Left lung (tissue), 14 donors: ENCODE measurements at places on chromosomes 12 and 14. TPM values are rescaled to one million over a fixed set of nuclear protein-coding genes. Genes with fewer than 3 reads are reported as not detected.

DNA sequence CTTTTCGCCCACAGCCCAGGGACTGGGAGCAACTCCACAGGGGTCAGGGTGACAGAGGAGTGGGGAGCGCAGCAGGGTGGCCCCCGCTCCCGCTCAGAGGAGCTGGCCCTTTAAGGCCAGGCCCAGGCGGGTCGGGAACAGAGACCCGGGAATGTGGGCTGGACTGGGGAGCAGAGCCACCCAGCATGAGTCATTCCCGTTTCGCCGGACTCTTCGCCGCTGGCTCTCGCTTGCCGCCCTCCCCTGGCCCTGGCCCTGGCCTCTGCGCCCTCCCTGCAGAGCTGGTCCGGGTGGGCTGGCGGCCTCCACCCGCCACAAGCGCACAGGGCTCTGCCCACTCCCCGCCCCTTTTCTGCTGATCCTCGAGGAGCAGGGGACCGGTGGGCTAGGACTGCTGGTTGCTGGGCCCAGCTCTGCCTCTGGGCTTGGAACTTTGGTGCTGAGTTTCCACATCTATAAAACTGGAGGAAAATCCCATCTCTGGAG, 92.8 kb downstream of the NINJ2 start:
- peak; percentile 19 for DNase-seq

- no peak for DNase-seq
These were observed 35.4 kb upstream of the AACS start for GRCh38 chr12:125029761-125030358.

DNA sequence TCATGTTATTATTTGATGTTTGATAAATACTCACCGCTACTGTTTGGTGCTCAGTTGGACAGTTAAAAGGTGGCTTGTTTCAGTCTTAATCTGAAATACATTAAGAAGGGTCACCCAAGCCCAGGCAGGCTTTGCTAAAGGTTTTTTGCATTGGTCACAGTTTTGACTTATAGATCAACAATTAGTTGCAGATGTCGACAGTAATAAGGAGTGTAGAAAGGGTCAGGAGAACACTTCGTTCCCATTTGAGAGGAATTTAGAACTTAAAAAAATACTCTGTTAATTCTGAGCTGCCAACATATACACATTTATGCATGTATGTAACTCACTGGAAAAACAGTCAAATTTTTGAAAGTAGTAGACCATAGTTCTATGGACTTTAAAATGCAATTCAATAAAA, 130.3 kb downstream of the TMEM30B start:
- no peak for DNase-seq

DNA sequence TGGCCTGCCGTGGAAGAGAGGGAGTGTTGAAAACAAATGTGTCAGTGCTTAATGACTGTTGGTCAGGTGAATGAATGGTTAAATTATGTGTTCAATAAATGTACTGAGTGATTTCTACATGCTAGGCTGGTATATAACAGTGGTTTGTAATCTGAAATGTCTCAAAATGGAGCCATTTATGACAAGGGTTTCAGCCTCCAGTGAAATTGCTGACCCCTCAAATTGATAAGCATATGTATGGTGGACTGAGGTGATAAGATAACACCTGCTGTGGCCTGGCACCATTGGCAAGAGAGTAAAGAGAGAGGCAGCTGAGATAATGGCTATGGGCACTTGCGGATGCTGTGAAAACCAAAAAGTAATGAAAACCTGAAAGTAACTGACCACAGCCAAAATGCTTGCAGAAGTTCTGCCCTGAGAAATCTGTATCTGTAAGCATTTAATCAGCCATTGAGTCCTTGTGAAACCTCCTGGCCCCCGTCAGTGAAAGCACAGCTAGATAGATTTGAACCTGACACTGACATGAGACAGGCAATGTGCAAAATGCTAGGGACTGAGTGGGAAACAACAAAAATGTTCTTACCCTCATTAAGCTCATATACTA, 1.4 kb upstream of the BCAT1 start:
- no peak for DNase-seq

DNA sequence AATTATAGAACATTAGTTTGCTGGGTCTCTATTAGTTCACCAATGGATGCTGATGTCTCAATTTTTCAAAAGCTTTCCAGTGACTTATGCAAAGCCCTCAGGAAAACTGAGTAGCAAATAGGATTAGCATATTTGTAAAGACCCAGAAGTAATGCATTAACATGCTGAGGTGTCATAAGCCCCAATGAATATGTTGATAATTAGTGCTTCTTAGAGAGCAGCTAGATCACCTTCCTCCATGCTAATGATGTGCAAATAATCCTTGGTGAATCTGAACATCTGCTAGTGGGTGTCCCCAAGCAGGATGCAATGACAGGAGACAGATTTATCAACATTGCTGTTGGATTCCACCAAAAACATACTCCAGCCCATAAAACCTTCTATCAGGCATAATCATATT, 19.0 kb downstream of the IFNG start:
- no peak for DNase-seq

GRCh38 chr14:61923348-61923747, 161.1 kb downstream of the SNAPC1 start:
- DNase-seq, result peak; percentile 44

DNA sequence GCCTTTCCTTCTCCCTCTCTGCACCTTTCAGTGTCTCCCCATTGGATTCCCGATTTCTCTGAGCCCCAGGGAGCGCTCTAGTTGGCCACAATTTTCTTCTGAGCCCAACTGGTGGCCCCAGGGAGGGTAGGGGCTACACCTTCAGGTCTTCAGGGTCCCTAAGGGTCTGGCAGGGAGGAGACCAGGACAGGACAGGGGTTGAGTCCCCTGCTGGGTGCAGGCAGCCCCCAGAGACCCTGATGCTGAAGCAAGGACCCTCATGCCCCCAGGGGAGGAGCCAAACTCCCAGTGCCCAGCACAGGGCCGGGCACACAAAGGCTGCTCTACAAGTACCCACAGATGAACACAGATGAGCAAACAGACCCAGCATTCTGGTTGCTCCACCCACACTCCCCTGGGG, 12.7 kb downstream of the FOXN4 start:
- DNase-seq, result no peak

DNA sequence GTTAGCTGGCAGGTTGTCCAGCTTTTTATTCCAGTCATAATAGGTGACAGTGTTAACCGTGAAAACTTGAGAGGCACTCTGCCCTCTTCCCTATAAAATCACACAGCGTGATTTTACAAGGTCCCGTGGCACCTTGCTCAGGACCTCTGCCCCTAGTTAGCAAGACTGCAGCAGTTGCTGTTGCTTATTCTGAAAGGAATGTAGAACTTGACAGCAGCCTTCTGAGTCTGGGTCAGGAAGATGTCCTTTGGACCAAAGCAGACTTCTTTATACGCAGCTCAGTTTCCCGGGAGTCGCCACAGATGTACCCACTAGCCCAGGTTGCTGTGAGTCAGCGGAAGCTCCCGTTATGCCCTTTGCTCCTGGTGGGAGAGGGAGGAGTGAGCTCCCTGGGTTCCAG, 13.2 kb downstream of the PRKAB1 start:
- no peak for DNase-seq

- no peak for DNase-seq
These were observed 236.7 kb downstream of the BCL11B start for GRCh38 chr14:99035268-99035667.

DNA sequence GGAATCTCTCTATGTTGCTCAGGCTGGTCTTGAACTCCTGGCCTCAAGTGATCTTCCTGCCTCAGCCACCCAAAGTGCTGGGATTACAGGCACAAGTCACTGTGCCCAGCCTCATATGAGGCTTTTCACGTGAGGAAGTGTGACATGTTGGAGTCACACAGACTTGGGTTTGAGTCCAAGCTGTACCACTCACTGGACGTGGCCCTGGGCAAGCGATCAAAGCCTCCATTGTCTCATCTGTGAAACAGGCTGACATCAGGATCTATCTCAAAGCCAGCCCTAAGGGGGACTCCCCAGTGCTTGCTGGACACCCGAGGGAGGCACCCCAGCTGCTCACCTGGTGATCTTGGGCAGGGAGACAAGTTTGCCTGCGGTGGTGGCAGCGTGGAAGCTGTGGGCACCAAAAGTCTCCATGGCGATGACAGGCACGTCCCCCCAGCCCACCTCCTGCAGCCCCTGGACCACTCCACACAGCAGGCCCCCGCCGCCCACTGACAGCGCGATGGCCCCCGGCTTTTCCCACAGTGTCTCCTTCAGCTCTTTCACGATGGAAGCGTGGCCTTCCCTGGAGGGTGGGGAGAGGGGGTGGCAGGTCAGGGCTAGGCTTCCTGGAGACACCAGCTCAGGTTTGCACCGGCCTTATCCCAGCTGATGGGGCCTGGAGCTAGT, 6.7 kb downstream of the SDS start:
- DNase-seq, result no peak

- DNase-seq, result no peak
These were observed 11.3 kb downstream of the CS start for GRCh38 chr12:56288705-56289387.

DNA sequence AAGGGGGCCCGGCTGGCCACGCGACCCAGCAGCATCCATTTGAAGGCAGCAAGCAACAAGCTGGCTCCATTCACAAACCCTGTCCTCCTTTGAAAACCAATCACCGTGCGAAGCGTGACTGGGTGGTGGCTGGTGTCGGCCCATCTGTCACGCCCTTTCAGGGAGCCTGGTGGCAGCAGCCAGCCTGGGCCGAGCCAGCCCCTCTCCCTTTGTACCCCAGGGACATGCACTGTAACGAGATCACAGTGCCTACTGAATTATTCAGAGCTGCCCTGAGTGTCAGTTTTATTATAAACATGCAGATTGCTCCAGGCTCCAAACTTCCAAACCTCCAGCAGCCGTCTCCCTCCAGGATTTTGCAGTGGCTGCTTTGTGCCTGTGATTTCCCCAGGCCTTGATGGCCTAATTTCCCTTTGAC, 22.3 kb upstream of the CTDSP2 start:
- DNase-seq, result no peak

DNA sequence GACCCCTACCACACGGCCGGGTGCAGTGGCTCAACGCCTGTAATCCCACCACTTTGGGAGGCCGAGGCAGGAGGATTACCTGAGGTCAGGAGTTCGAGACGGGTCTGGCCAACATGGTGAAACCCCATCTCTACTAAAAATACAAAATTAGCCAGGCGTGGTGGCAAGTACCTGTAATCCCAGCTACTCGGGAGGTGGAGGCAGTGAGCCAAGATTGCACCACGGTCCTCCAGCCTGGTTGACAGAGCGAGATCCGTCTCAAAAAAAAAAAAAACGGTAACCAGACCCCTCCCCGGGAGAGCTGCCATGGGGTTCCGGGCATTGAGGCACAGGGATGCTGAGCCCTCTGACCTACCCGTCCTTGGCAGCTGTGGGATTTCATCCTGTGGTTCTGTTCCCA, 21.8 kb downstream of the BCL7A start:
- DNase-seq, result no peak

GRCh38 chr12:57694459-57695019, 607 bp downstream of the OS9 start:
- DNase-seq, result no peak

DNA sequence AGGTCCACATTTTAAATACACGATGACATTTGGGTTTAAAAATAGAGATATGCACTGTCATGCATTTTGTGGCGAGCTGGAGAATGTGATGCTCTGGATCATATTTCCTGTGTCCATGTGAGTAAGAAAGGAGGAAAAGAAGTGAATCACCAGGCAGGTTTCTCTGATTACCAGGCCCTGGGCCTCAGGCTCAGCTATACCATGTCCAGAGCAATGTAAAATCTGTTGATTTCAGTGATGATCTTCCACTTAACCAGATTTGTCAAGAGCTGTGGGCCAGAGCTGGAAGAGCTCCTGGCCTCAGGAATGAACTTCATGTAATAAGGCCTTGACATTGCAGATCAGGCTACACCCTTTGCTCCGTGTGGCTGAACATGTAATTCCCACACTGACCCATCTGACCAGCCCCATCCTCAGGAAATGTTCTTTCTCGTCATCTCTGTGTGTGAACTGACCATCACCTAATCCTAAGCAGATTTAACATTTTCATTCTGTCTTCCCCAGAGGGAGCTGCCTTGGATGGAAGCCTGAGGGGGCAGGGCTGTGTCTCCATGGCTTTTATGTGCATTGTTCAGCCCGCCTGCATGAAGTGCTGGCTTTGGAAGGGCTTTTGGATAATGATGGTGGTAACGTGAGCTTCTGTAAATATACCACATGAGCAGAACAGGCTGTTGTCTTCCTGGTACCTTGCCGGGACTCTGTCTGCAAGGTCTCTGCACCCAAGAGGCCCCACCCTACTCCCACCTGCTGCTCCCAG, 54.5 kb downstream of the CRACR2A start:
- peak; percentile 39 for DNase-seq

- DNase-seq, result no peak
These were observed 8.7 kb upstream of the KTN1 start for GRCh38 chr14:55571125-55571889.

GRCh38 chr14:77303417-77304156, 17.1 kb downstream of the POMT2 start:
- no peak for DNase-seq

- DNase-seq, result no peak
These were observed 133.4 kb upstream of the FRMD6 start for GRCh38 chr14:51518280-51518679.

- DNase-seq, result peak; percentile 22
These were observed 670 bp upstream of the BEGAIN start for GRCh38 chr14:100587763-100588411.

GRCh38 chr12:49842519-49843352, at the start of gene BCDIN3D:
Gene BCDIN3D (minus strand): TSS chr12:49843106. CDS start chr12:49843087, 19 bp downstream.
- DNase-seq, result peak; percentile 94

GRCh38 chr12:57095440-57095839, 6.5 kb downstream of the NAB2 start:
- DNase-seq, result no peak

GRCh38 chr12:68877583-68877982, 55.4 kb downstream of the CPM start:
- DNase-seq, result no peak

The MANSC4 gene
- 0.42 TPM for polyA plus RNA-seq

The OR4M1 gene
- not detected for polyA plus RNA-seq

The LIN52 gene
- polyA plus RNA-seq, result 15.9 TPM

The RACGAP1 gene
- 51.8 TPM for polyA plus RNA-seq

The RNF212B gene
- polyA plus RNA-seq, result 0.85 TPM

The FAM186B gene
- 4.6 TPM for polyA plus RNA-seq

The RD3L gene
- polyA plus RNA-seq, result 0.28 TPM

The NAP1L1 gene
- 962 TPM for polyA plus RNA-seq

The KRT78 gene
- polyA plus RNA-seq, result not detected

The TNFAIP2 gene
- polyA plus RNA-seq, result 34.8 TPM

The IL31 gene
- not detected for polyA plus RNA-seq

The RDH16 gene
- polyA plus RNA-seq, result 0.71 TPM

The CLEC12A gene
- 0.95 TPM for polyA plus RNA-seq
